ENCODE measurements at places on chromosomes 12 and 14.

DNA sequence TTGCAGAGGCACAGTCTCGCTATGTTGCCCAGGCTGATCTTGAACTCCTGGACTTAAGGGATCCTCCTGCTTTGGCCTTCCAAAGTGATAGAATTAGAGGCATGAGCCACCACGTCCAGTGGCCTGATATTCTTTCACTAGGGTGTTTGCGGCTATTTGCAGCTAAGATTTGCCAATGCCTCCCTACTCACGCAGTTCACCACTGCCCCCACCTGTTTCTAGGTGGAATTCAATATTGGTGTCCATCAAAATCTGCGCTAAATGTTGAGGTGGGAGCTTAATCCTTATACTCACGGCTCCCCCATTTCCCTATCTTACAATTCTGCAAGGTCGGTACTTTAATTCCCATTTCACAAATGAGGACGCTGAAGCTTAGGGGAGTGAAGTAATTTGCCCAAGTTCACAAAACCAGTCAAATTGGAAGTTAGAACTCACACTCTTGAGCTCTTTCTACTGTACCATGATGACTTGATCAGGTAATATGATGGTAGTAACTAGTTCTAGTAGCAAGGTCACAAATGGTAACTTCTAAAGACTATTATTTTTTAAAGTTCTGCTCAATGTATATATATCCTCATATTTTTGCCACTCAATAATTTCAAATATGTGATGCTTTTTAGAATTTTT, 22.1 kb upstream of the LRRC9 start:
- DNase-seq, result no peak

GRCh38 chr12:45477526-45477925, 252.0 kb upstream of the ARID2 start:
- no peak for DNase-seq

DNA sequence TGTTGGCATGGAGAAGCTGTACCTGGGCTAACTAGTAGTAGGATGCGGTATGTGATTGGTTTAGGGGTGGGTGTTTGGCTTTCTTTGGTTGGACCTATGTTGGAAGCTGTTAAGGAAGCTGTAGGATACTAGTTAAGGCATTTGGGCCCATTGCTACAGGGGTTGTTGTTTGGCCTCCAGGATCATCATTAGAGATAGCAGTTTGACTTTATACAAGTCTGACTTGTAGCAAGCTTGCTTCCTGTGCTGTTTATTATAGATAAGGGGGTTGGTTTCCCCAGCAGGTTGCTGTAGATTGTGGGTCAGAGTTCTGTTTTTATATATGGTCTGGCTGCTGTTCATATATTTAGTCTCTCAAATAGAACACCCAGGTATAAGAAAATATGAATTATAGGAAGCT, 1.4 kb upstream of the PRIM1 start:
- DNase-seq, result no peak

DNA sequence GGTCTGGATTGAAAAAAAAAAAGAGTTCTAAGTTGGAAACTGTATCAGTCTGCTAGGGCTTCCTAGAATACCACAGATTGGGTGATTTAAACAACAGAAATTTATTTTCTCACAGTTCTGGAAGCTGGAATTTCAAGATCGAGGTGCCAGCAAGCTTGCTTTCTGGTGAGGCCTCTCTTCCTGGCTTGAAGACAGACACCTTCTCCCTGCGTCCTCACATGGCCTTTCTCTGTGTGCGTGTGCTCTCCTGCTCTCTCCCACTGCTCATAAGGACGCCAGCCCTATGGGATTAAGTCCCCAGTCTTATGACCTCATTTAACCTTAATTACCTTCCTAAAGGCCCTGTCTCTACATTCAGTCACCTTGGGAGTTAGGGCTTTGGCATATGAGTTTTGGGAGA, 215.5 kb downstream of the PIK3C2G start:
- DNase-seq, result no peak

- DNase-seq, result no peak
These were observed 28.4 kb upstream of the SIX1 start for GRCh38 chr14:60677701-60678100.

DNA sequence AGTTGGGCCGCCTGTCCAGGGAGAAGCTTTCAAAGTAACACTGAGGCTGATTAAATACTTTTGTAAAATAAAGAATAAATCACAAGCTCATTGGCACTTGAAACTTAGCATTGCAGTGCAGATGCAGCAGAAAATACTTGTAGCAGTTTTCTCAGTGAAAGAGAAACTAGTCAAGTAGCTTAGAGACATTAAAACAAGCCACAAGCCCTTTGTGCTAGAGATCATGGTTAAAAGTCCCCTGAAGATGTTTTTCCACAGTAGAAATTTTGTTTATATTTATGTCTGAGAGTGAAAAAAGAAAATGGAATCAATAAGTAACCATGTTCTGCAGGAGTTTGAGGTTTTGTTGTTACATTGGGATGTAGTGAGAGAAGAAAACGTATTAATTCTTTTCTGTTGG, 5.9 kb downstream of the PSEN1 start:
- DNase-seq, result no peak

GRCh38 chr12:7667125-7667524, 1.4 kb upstream of the APOBEC1 start:
- no peak for DNase-seq

DNA sequence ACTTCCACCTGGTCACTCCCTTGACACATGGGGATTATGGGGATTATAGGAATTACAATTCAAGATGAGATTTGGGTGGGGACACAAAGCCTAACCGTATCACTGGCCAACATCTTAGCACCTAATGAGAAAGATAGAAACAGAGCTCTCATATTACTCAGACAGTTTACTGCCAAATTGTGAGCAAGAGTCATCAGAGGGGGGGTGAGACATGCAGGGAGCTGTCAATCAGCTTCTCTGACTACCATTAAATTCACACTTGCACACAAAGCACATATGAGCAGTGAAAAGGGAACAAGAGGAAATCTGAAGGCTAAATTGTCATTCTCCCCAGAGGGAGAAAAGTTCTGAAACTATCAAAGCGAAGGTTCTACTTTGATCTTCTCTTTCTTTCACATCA, 78.1 kb upstream of the GRIN2B start:
- DNase-seq, result no peak

DNA sequence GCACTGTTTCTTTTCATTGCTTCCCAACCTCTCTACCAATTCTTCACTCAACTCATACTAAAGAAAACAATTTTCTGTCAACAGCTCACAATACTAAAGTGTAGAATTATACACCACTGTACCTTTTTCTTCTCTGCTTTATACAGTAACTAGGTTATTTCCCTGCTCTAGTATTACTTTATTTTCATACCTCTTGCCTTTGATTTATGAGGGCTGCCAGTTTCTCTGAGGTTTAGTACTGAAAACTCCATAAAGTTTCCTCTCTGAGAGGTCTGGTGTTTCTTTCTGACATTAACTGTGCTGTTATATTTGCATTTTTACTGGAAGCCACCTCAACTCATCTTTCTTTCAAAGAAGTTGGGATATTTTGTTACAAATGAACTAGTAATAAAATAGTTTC, 63.0 kb upstream of the GRIP1 start:
- DNase-seq, result no peak

- peak; percentile 49 for DNase-seq
These were observed 510 bp downstream of the EIF2S1 start for GRCh38 chr14:67360470-67361206.

DNA sequence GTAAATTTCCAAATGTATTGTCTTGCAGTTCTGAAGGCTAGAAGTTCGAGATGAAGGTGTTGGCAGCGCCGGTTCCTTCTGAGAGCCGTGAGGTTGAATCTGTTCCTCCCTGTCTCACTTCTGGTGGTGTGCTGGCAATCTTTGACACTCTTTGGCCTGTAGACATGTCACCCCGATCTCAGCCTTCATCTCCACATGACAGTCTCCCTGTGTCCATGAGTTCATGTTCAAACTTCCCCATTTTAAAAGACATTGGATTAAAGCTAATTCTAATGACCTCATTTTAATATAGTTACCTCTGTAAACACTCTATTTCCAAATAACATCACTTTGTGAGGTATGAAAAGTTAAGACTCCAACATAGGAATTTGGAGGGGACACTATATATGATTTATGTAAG, 4.1 kb upstream of the RBM19 start:
- no peak for DNase-seq

- DNase-seq, result no peak
These were observed 35.4 kb downstream of the DLK1 start for GRCh38 chr14:100762089-100762515.

GRCh38 chr12:47017041-47017713, 62.2 kb upstream of the PCED1B start:
- no peak for DNase-seq

DNA sequence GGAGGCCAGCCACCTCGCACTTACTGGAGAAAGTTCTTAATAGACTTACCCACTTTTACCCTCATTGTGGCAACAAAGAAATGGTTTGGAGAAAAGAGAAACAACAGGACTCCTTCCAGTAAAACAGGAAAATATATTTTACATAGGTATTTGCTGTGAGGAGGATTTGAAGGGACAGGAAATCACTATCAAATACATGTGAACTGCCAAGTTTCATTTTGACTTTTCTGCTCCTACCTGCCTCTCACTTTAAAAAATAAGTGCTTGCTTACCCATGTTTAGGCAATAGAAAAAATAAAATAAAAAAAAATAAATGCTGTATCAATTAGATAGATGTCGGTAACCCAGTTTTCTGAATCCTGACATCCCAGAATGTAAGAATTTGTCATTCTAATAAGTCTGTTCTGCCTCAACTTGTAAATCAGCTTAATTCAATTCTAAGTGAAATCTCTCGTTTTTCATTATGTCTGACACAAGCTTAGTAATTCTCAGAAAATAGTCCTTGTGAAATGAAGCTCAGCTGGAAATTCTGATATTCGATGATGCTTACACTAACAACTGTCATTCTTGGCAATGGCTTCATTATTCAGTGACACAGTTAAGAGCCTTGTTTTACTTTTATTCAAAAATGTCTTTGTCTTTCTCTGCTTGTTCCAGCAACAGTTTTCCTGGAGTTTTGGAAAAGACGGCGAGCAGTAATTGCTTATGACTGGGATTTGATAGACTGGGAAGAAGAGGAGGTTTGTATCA, 131.3 kb downstream of the SLC5A8 start:
- DNase-seq, result no peak

GRCh38 chr12:27015730-27016076, 1.5 kb upstream of the TM7SF3 start:
- no peak for DNase-seq

DNA sequence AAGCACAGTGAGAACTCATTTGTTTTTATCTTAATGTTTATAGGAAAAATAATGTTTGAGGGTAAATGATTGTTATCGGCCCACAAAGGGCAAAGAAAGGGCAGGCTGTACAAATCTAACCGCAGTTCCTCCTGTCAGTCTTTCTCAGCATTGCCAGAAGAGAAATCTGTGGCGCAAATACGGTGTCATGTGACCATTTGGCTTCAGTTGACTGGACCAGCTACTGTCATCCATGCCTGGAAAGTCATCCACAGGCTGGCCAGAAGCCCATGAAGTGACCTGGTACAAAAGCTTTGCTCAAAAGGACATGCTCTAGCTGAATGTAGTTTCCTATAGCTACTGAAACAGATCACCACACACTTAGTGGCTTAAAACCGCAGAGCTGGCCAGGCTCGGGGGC, 43.6 kb downstream of the HCAR2 start:
- no peak for DNase-seq

DNA sequence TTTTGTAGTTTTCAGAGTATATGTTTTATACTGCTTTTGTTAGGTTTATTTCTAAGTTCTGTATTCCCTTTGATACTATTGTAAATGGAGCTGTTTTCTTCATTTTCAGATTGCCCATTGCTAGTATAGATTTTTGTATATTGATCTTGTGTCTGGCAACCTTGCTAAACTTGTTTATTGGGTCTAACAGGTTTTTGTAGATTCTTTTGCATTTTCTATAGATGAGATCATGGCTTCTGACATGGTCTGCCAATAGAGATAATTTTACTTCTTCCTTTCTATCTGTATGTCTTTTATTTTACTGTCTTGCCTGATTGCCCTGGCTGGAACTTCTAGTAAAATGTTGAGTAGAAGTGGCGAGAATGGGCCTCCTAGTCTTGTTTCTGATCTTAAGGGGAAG, 40.3 kb downstream of the ANKRD9 start:
- DNase-seq, result no peak

- no peak for DNase-seq
These were observed 31.2 kb downstream of the ARL6IP4 start for GRCh38 chr12:123011701-123012100.

DNA sequence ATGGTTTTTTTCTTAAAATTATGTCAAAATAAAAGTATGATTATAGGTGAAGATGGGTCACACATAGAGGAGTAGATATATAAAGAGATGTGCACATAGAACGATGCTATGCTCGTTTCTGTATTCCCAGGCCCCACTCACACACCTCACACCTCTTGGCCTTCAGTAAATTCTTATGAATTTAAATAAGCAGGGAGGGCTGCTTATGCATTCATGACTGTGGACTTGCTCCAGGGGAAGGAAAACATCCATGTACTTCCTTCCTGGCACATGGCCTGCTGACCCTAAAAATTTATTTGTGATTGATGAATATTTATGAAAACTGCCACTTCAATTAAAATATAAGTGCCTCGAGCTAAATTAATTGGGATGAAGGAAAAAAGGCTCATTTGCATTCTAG, 1306.7 kb upstream of the TMEM132C start:
- no peak for DNase-seq

- DNase-seq, result no peak
These were observed 58.6 kb downstream of the KCNA5 start for GRCh38 chr12:5102261-5102789.

DNA sequence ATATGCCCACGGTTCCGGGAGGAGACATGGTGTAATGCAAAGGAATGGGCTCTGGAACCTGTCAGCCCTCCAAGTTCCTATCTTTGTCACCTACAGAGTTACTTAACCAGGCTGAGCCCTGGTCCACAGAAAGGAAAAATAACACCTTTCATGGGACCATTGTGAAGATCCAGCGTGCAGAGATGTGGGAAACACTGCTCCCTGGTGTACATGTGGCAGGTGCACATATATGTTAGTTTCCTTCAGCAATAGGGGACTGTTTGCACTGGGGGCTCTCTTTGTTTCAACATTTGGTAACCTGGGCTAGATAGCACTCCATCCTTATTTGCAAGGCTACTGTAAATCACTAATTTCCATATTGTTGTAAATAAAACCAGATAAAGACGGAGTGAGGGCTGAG, 72.3 kb downstream of the ANO2 start:
- DNase-seq, result no peak

GRCh38 chr12:113980537-113981337, 14.6 kb upstream of the RBM19 start:
- no peak for DNase-seq

- DNase-seq, result no peak
These were observed 80.7 kb upstream of the KRR1 start for GRCh38 chr12:75592086-75592485.

GRCh38 chr12:14952299-14952921, 9.0 kb downstream of the ARHGDIB start:
- no peak for DNase-seq

DNA sequence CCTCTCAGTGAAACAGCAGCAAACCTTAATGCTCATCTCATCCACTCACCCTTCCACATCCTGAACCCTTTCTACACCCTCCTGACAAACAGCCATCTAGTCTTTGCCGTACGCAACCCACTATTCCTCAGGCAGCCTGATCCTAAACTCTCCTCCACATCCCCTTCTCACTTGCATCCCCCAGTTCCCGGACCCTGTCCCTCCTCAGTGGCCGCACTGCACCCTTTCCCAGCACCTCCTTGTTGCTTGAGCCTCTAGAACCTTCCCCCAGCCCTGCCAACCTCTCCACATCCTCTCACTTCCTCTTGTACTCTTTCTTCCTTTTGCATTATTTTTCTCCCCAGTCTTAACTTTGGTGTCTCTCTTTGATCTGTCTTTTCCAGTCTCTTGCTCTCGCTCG, 42.9 kb downstream of the IQSEC3 start:
- no peak for DNase-seq

GRCh38 chr14:90087433-90087832, 25.6 kb downstream of the KCNK13 start:
- DNase-seq, result no peak
